PC-9 (cell line): ENCODE measurements at places on chromosomes 7 and 10. TPM values are rescaled to one million over a fixed set of nuclear protein-coding genes. Genes with fewer than 3 reads are reported as not detected.
A peak's percentile ranks its signal among the peaks of the same experiment; 100 is the strongest.

- DNase-seq: no peak
- peak overlapping the region; percentile 76; the same call in 1 of the 2 replicates for H3K27ac ChIP-seq
- peaks cover 50% of the 10 kb centered on the region for H3K4me1 ChIP-seq
- H3K27me3 ChIP-seq: no peaks in the 10 kb centered on the region
Observed at GRCh38 chr7:75955331-75955955, 39.0 kb downstream of the TMEM120A start.

GRCh38 chr7:41033500-41033899, 669.4 kb downstream of the INHBA start:
- peaks cover 15% of the 10 kb centered on the region for H3K4me1 ChIP-seq
- no peak for DNase-seq
- H3K27me3 ChIP-seq: no peaks in the 10 kb centered on the region

- peak overlapping the region; percentile 50; the same call in 1 of the 2 replicates for H3K4me3 ChIP-seq
- H3K36me3 ChIP-seq: no peaks in the 10 kb centered on the region
- H3K4me1 ChIP-seq: 0 out of 2 replicates have a peak, but pooled peaks cover 13% of the 10 kb centered on the region
- no peak for DNase-seq
- peaks cover 15% of the 10 kb centered on the region for H3K27me3 ChIP-seq
- no peak overlapping the region for H3K27ac ChIP-seq
Observed at GRCh38 chr7:140230516-140230860, 53.7 kb upstream of the KDM7A start.

- no peak overlapping the region for H3K4me3 ChIP-seq
- DNase-seq: no peak
- H3K27me3 ChIP-seq: peaks cover 36% of the 10 kb centered on the region
- no peaks in the 10 kb centered on the region for H3K4me1 ChIP-seq
- H3K27ac ChIP-seq: no peak overlapping the region
Observed at GRCh38 chr7:30996256-30996655, 32.5 kb downstream of the GHRHR start.

GRCh38 chr7:7742223-7742622, 23.8 kb upstream of the RPA3 start:
- peaks cover 14% of the 10 kb centered on the region for H3K4me1 ChIP-seq
- no peaks in the 10 kb centered on the region for H3K36me3 ChIP-seq
- no peak overlapping the region for H3K27ac ChIP-seq
- H3K4me3 ChIP-seq: no peak overlapping the region

ABCB4 gene
- total RNA-seq: not detected in 2 replicates

GRCh38 chr10:131982185-131982756, 548 bp upstream of the BNIP3 start:
- no peaks in the 10 kb centered on the region for H3K27me3 ChIP-seq
- no peaks in the 10 kb centered on the region for H3K36me3 ChIP-seq
- H3K27ac ChIP-seq: no peak overlapping the region
- peak overlapping the region; percentile 40; the same call in 1 of the 2 replicates for H3K4me3 ChIP-seq

- H3K36me3 ChIP-seq: no peaks in the 10 kb centered on the region
- DNase-seq: no peak
- H3K4me1 ChIP-seq: peaks cover 10% of the 10 kb centered on the region; the same call in 1 of the 2 replicates
- no peak overlapping the region for H3K27ac ChIP-seq
Observed at GRCh38 chr10:51031950-51032349, 42.3 kb upstream of the PRKG1 start.

STK31 gene
- 0.48 and 0.57 TPM in 2 replicates for total RNA-seq

DNA sequence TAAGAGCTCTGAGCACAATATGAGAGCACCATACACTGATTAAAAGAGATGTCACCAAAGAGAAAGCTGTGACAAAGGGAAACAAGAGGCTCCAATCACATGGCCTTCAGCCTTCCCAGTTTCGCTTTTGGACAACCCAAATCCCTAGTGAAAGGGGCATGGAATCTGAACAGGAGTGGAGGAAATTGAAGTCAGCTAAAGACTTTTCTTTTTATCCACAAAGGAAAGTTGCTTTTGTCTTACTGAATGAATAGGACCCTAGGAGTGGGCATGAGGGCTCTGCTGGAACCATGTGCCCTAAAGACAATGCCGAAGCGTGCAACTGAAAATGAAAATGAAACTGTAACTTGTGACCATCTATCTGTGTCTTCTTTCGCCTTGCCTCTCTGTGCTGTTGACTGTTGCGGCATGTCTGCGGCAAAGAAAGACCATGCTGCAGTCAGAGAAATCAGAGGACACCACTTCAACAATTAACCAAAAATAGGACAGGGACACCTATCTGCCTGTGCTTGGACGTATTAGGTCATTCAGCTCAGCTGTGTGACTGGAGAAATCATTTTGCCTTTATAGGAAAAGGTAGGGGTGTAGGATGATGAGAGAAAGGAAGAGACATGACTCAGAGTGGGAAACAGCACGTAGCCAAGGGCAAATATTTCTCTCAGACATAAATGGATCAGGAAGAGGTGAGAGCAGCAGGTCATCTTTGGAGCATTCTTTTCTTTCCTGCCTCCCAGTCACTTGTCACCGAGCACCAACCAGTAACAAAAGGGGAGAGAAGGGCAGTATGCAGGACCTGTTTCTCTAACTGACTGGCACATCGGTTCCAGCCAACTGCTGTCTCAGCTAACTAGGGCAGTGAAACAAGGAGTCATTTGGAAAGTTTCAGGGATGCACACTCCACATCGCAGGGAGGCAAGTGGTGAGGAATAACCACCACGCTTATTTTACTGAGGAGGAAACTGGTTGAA, 12.3 kb downstream of the CAV2 start:
- H3K36me3 ChIP-seq: no peaks in the 10 kb centered on the region; the same call in 1 of the 2 replicates
- H3K27me3 ChIP-seq: no peaks in the 10 kb centered on the region
- H3K27ac ChIP-seq: peak overlapping the region; percentile 84
- H3K4me1 ChIP-seq: peaks cover 24% of the 10 kb centered on the region

SP8 gene
- not detected in 2 replicates for total RNA-seq

ELMO1 gene
- total RNA-seq: 4.8 and 5.0 TPM in 2 replicates

DNA sequence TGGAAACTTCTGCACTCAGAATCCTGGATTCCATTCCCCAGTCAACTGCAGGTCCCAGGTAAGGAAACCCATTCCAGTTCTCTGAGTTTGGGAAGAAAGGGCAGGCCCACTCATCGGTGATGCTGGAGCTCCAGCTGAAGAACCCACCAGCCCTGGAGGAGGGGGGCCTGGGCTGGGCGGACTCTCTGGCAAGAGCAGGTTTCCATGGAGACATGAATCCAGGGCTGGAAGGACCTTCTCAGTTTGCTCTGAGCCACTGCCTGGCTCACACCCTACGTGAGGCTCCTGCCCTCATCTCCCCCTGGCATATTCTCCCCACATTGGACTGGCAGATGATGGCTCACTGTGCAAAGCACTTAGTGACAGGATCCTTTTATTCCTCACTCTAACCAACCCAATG, 73.3 kb upstream of the CPXM2 start:
- no peaks in the 10 kb centered on the region for H3K36me3 ChIP-seq
- no peak overlapping the region for H3K27ac ChIP-seq
- no peak overlapping the region for H3K4me3 ChIP-seq
- H3K4me1 ChIP-seq: no peaks in the 10 kb centered on the region

GRCh38 chr7:3510101-3511020, 209.3 kb downstream of the SDK1 start:
- H3K27me3 ChIP-seq: peaks cover 9% of the 10 kb centered on the region; the same call in 1 of the 2 replicates
- H3K36me3 ChIP-seq: no peaks in the 10 kb centered on the region
- no peak overlapping the region for H3K4me3 ChIP-seq
- H3K4me1 ChIP-seq: no peaks in the 10 kb centered on the region

DNA sequence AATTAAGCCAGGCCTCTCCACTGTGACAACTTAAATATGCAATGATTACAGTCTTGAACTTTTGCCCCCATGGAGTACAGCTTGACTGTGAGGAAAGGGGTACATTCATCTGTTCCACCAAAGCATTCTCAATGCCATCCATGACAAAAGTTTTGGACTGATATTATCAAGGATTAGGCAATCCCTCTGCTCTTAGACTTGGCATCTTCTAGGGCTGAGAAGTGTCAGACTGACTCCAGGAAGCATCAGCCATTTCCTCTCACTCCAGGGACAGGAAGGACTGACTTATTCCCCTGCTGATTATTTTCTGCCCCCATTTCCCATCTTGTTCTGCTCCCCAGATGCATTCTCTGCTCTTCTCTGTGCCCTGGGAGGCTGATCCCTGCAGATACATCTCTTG, 69.7 kb downstream of the ZNF365 start:
- no peak overlapping the region for H3K4me3 ChIP-seq
- no peak overlapping the region for H3K27ac ChIP-seq
- DNase-seq: no peak
- H3K36me3 ChIP-seq: no peaks in the 10 kb centered on the region

DNA sequence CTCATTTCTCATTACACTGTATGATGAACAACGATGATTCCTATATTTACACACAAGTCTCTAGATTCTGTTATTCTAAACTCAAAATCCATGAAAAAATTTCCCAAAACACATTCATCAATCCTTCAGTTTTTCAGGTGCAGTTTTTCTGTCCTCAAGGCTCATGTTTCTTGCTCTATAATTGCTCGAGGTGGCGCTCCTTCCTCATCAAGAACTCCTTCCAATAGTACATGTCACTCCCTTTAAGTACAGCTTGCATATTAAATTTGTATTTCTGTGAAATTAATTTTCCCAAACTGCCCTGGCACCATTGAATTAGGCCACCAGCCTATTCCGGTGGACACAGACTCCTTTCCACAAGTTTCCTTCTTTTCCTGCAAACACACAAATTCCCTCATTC, 188.7 kb upstream of the MINDY3 start:
- H3K36me3 ChIP-seq: no peaks in the 10 kb centered on the region
- H3K4me1 ChIP-seq: no peaks in the 10 kb centered on the region
- 0 out of 2 replicates have a peak, but pooled peaks cover 4% of the 10 kb centered on the region for H3K27me3 ChIP-seq
- H3K4me3 ChIP-seq: no peak overlapping the region
- no peak overlapping the region for H3K27ac ChIP-seq

DNA sequence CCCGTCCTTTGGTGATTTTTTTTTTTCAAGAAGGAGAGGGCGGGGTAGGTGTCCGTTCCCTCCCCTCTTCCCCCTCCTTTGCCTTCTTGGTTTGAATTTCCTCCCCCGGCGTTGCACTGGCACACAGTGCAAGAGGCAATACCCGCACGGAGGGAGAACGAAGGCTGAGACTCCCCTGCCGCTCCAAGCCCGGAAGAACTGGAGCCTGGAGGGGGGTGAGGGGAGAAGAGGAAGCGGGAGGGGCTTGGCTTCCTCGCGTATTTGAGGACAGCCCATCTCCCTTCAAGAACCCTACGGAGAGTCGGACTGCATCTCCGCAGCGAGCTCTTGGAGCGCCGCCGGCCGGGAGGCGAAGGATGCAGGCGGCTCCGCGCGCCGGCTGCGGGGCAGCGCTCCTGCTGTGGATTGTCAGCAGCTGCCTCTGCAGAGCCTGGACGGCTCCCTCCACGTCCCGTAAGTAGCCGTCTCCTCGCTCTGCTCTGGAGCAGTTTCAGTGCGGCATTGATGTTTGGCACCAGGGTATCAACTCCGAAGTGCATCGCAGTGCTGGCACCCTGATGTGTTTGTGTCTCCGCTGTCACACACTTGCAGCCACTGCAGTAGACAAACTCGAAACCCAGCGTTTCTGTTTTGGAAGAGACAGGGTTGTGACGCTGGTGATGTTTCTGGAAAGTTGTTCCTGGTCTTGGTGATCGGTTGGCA, at the start of gene CNTNAP2:
TSS of gene CNTNAP2 (plus strand) at position 281 of the 702 bp plus-strand sequence. CDS start at position 357, 76 bp downstream.
- H3K4me3 ChIP-seq: no peak within 1 kb of the TSS
- DNase-seq: no peak
- no peaks in the 10 kb centered on the region for H3K27me3 ChIP-seq

CC2D2B gene
- not detected in 2 replicates for total RNA-seq

DNA sequence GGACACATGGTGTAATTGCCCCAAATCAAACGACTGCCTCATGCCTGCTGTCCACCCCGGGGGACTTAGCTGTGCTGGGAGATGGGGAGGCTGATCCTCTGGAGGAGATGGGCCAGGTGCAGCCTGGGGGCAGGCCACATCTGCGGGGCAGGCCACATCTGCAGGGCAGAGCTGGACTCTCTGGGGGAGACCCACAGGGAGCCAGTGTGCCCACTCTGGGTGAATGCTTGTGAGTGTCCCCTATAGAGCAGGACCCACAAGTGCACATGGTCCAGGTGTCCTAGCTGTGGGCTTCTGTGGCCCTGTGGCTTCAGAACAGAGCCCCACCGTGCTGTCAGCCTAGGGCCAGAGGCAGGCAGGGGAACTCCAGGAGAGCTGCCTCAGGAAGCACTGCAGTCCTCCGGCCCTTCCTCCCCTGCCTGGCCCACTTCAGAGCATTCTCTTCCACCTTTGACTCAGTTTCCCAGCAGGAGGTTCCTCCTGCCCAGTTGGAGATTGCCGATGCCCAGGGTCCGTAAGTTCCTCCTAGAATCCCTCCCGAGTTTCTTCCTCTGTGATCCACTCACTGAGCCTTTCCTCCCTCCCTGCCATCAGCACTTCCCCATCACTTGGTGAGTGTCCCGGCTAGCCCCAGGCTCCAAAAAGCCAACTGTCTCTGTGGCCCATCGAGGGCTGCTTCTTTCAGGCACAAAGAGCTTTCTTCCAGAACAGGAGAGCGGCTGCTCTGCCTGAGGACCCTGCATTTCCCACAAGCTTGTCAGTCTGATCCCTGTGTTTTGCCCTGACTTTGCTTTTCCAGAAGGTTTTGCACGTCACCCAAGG, 50.3 kb downstream of the ADCYAP1R1 start:
- DNase-seq: no peak
- H3K36me3 ChIP-seq: no peaks in the 10 kb centered on the region
- no peak overlapping the region for H3K27ac ChIP-seq
- peaks cover 96% of the 10 kb centered on the region for H3K27me3 ChIP-seq
